ENCODE measurements at places on chromosomes 6 and 20. TPM values are rescaled to one million over a fixed set of nuclear protein-coding genes. Genes with fewer than 3 reads are reported as not detected.

The EXOC2 gene
- 41.3 TPM for total RNA-seq

The GPR63 gene
- 1.2 TPM for total RNA-seq

The SLC2A10 gene
- total RNA-seq: 8.0 TPM

The CDK19 gene
- total RNA-seq: 8.2 TPM

The BHLHE23 gene
- not detected for total RNA-seq

The LRRC1 gene
- 17.0 TPM for total RNA-seq

The ERVFRD-1 gene
- total RNA-seq: not detected

The CCM2L gene
- 0.35 TPM for total RNA-seq

Measured in renal cortical epithelial cell (primary cell).